ENCODE measurements at places on chromosomes 13 and 19. TPM values are rescaled to one million over a fixed set of nuclear protein-coding genes. Genes with fewer than 3 reads are reported as not detected.

Gene PLK5
- total RNA-seq = not detected

Gene PALM3
- not detected for total RNA-seq

Gene ZSCAN4
- total RNA-seq = 0.36 TPM

Gene ATP5F1D
- total RNA-seq = 112 TPM

Gene ZNF625
- 5.9 TPM for total RNA-seq

Gene SLC25A41
- not detected for total RNA-seq

Gene NCAN
- not detected for total RNA-seq

All from sigmoid colon (tissue), 7 donors.